Germinal center (tissue), 1 donor: ENCODE measurements at places on chromosomes 1 and 21.

GRCh38 chr1:79198832-79199231 is 192.3 kb upstream of the ADGRL4 start:
- no peak for DNase-seq

DNA sequence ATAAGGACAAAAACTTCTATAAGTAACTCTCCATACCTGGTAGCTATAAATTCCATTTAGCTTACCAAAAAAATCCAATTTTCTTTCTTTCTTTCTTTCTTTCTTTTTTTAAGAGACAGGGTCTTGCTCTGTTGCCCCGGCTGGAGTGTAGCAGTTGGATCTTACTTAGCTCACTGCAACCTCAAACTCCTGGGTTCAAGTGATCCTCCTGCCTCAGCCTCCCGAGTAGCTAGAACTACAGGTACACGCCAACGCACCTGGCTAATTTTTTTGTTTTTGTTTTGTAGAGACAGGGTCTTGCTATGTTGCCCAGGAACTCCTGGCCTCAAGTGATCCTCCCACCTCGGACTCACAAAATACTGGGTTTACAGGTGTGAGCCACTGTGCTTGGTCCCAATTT is 75.5 kb downstream of the EPS15 start:
- DNase-seq: no peak

DNA sequence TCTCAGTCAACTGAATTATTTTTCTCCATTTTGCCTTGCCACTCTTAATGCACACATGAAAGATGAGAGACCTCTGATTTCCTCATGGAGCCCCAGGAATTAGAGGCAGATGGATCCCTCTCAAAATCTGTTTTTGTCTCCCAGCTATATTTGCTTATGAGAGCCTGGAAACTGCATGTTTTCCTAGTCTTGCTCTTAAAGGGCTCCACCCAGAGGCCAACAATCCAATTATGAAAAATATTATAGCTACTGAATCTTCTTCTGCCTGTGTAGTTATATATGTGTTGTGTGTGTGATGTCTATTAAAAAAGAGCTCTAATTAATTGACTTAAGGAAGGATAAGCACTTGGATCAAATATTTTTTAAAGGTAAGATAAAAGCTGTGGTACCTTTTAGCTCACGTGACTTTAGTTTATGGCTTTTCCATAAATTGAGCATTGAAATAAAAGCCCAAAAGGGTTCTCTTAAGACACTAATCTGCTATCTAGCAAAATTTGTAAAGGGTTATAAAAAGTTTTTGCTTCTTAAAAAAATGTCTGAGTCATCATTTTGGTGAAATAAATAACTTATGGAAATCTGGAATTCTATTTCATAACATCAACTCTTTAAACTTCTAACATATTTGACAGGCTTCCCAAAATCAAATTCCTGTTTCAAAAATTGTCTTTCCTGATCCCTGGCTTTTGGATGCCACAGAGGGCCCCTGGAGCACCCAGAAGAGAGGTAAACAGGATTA is 31.2 kb upstream of the TSPEAR start:
- no peak for DNase-seq

GRCh38 chr1:44105810-44106209 is 12.8 kb upstream of the KLF17 start:
- DNase-seq: no peak

DNA sequence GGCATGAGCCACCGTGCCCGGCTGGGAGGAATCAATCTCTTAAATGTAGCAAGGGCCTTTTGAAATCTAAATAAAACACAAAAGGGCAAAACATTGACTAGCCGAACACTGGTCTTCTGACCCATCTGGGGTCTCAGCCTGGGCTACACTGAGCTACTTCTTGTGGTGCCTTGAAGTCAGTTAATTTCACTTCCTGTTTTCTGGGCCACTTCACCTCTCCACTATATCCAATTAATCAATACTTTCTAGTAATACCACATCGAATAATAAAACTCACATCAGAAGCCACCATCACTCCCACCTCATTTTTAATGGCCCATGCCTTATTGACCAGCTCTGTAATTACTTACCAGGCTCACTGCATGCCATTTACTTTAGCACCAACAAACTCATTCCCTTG is 138.0 kb upstream of the SAMSN1 start:
- DNase-seq: peak; percentile 9

DNA sequence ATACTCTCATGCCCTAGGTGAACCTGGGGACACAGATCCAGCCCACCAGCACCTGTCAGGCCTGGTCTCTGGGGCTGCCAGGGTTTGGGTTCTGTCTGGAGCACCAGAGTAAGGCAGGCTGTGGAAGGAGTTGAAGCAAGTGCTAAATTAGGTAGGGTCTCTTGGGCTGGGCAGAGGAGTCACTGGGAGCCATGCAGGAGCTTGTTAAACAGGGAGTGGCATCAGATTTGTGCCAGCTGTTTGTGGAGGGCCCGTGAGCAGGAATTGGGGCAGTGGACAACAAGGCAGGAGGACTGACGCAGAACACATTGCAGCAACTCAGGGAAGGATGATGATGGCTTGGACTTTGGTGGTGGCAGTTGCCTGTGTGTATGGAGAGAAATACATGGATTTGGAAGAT is 56.3 kb downstream of the PTPRF start:
- DNase-seq: no peak
